ENCODE measurements at places on chromosomes 5 and 9.
A peak's percentile ranks its signal among the peaks of the same experiment; 100 is the strongest.

GRCh38 chr5:14588758-14589543, 7.4 kb downstream of the OTULINL start:
- H3K4me3 ChIP-seq, result no peak overlapping the region
- peaks cover 2% of the 10 kb centered on the region for H3K4me1 ChIP-seq
- no peaks in the 10 kb centered on the region for H3K27me3 ChIP-seq
- no peak overlapping the region for H3K27ac ChIP-seq

DNA sequence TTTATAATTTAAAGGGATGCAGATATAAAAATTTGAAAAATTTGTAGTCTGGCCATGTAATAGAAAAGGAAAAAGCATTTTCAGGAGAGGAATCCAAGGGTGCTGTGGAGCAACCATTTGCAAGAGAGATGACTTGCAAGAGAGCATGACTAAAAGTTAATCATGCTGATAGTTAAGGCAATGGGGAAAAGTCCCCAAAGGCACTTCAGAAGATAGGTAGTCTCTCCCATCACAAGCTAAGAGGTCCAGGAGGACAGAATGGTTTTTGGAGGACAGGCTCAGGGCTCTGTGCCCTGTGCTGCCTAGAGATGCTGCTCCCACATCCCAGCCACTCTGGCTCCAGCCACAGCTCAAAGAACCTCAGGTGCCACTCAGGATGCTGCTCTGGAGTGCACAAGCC, 38.8 kb downstream of the DNAJB5 start:
- no peak overlapping the region for H3K4me3 ChIP-seq
- H3K27ac ChIP-seq, result peak overlapping the region; percentile 75
- no peaks in the 10 kb centered on the region for H3K36me3 ChIP-seq
- DNase-seq, result peak; percentile 37

DNA sequence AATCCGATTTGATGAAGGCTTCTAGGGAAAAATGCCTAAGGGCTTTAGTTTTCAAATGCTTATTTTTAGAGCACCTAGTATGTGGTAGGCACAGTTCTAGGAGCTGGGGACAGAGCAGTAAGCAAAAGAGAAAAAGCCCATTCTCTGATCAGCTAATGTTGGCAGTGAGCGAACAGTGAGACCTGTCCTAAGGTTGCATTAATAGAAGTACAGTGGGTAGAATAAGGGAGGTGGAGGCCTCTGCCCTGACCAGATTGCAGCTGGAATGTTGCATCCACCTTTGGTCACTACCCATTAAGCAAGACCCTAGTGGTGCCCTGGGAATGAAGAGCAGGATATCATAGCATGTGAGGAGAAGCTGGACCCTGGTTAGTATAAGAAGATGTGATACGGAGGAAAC, 20.1 kb downstream of the IL9 start:
- H3K4me3 ChIP-seq, result no peak overlapping the region
- H3K27me3 ChIP-seq, result no peaks in the 10 kb centered on the region
- H3K36me3 ChIP-seq, result no peaks in the 10 kb centered on the region
- H3K4me1 ChIP-seq, result peaks cover 9% of the 10 kb centered on the region
- no peak overlapping the region for H3K27ac ChIP-seq
- no peak for DNase-seq

DNA sequence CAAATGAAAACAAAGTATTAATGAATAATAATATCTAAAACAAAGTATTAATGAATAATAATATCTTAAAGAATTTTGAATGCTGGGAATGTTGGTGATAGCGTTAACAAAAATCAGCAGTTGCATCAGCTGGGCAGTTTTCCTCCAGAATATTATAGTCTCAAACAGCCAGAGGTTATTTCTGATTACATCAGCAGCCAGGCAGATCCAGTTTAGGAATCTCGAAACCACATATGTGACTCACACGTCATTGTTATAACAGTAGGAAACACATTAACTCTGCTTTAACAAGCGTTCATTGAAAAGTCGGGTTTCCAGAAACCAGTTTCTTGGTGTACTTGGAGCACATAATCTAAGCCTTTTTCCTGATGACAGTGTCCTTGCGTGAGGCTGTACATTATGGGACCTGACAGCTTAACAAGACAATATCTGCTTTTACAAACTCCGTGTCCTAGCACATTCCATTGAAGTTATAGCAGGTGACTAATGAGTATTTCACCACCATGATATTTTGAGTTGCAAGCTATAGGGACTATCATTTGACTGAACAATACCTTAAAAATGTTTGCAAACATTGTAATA, 559.5 kb upstream of the KLF4 start:
- DNase-seq, result peak; percentile 56
- no peaks in the 10 kb centered on the region for H3K27me3 ChIP-seq
- no peaks in the 10 kb centered on the region for H3K36me3 ChIP-seq
- H3K4me3 ChIP-seq, result no peak overlapping the region
- H3K4me1 ChIP-seq, result peaks cover 9% of the 10 kb centered on the region

- no peaks in the 10 kb centered on the region for H3K4me1 ChIP-seq
- no peak overlapping the region for H3K27ac ChIP-seq
- H3K4me3 ChIP-seq, result no peak overlapping the region
- no peak for DNase-seq
- H3K36me3 ChIP-seq, result peaks cover 2% of the 10 kb centered on the region
Observed at GRCh38 chr9:134848504-134848903, 32.1 kb upstream of the FCN2 start.

DNA sequence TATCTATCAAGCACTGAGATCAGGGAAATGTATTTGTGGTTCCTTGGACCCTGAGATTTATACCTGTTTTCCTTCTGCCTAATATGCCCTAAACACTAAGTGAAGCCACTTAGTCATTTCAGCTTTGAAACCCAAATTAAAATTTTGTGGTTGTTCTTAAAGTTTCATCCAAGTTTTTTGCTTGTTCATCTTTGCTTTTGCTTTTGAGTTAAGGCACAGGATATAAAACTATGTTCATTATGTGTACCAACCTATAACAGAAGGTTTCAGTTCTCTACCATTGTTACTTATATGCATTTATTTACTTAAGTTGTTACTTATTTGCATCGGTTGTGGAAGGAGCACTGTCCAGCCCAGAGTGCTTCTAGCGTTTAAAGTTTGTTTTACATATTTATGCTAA, 382.3 kb downstream of the PTPRD start:
- no peak for DNase-seq
- H3K27ac ChIP-seq, result no peak overlapping the region
- no peaks in the 10 kb centered on the region for H3K36me3 ChIP-seq
- H3K4me1 ChIP-seq, result no peaks in the 10 kb centered on the region

DNA sequence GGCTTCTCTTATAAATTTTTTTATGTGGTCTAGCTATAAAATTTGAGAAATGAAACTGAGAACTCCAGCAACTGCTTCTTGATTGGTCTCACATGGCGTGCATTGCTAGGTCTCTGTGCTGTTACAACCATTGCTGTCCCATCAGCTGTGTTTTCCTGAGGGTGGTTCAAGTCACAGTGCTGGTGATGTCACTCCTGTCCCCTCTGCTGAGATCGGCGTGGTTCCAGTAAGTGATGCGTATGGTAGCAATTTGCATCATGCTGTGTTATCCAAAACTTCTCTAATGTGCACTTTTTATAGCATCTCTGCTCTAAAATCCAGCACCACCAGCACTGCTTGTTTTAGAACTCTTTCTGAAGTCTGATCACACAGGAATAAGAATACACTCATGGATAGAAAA, 112.6 kb upstream of the ZNF608 start:
- H3K36me3 ChIP-seq, result no peaks in the 10 kb centered on the region
- no peak for DNase-seq
- no peaks in the 10 kb centered on the region for H3K27me3 ChIP-seq
- no peak overlapping the region for H3K4me3 ChIP-seq
- no peak overlapping the region for H3K27ac ChIP-seq

GRCh38 chr5:145975361-145976066, 39.1 kb downstream of the SH3RF2 start:
- H3K4me3 ChIP-seq, result no peak overlapping the region
- H3K27ac ChIP-seq, result no peak overlapping the region
- no peaks in the 10 kb centered on the region for H3K36me3 ChIP-seq
- peaks cover 5% of the 10 kb centered on the region for H3K4me1 ChIP-seq
- peak; percentile 46 for DNase-seq

DNA sequence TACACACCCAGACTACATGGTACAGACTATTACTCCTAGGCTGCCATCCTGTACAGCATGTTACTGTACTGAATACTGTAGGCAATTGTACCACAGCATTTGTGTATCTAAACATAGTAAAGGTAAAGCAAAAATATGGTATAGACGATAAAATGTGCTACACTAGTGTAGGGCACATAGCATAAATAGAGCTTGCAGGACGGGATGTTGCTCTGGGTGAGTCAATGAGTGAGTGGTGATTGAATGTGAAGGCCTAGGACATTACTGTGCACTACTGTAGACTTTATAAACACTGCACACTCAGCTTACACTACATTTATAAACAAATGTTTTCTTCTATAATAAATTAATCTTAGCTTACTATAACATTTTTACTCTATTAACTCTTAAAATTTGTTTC, 25.6 kb downstream of the ANKRD55 start:
- no peaks in the 10 kb centered on the region for H3K27me3 ChIP-seq
- DNase-seq, result no peak
- H3K4me3 ChIP-seq, result no peak overlapping the region
- H3K27ac ChIP-seq, result no peak overlapping the region
- H3K36me3 ChIP-seq, result no peaks in the 10 kb centered on the region

- peak; percentile 32 for DNase-seq
- no peak overlapping the region for H3K27ac ChIP-seq
- H3K27me3 ChIP-seq, result no peaks in the 10 kb centered on the region
- no peaks in the 10 kb centered on the region for H3K36me3 ChIP-seq
- H3K4me1 ChIP-seq, result peaks cover 5% of the 10 kb centered on the region
- H3K4me3 ChIP-seq, result no peak overlapping the region
Observed at GRCh38 chr9:129211686-129212085, 33.6 kb upstream of the IER5L start.

DNA sequence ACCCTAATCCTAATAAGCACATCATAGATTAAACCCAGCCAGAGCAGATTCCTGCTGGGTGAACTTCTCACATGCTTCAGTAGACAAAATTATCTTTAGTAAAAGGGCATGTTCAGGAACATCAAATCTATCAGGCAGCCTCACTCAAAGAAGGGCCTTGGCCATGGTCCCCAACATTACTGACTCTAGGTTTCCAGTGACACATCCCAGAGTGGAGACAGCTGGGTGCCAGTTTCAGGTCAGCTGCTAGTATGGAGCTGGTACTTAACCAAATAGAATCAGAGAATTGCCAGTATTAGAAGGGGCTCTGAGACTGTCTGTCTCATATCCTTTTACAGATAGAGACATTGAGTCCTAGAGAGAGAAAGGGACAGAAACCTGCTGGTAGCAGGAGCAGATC, 44.1 kb upstream of the GALNT10 start:
- no peaks in the 10 kb centered on the region for H3K27me3 ChIP-seq
- no peaks in the 10 kb centered on the region for H3K36me3 ChIP-seq
- H3K4me1 ChIP-seq, result peaks cover 5% of the 10 kb centered on the region
- no peak for DNase-seq
- H3K4me3 ChIP-seq, result no peak overlapping the region

- H3K27me3 ChIP-seq, result no peaks in the 10 kb centered on the region
- DNase-seq, result peak; percentile 82
- H3K36me3 ChIP-seq, result no peaks in the 10 kb centered on the region
- no peak overlapping the region for H3K27ac ChIP-seq
- H3K4me1 ChIP-seq, result peaks cover 2% of the 10 kb centered on the region
- H3K4me3 ChIP-seq, result no peak overlapping the region
Observed at GRCh38 chr5:172144291-172144815, 43.7 kb downstream of the STK10 start.

DNA sequence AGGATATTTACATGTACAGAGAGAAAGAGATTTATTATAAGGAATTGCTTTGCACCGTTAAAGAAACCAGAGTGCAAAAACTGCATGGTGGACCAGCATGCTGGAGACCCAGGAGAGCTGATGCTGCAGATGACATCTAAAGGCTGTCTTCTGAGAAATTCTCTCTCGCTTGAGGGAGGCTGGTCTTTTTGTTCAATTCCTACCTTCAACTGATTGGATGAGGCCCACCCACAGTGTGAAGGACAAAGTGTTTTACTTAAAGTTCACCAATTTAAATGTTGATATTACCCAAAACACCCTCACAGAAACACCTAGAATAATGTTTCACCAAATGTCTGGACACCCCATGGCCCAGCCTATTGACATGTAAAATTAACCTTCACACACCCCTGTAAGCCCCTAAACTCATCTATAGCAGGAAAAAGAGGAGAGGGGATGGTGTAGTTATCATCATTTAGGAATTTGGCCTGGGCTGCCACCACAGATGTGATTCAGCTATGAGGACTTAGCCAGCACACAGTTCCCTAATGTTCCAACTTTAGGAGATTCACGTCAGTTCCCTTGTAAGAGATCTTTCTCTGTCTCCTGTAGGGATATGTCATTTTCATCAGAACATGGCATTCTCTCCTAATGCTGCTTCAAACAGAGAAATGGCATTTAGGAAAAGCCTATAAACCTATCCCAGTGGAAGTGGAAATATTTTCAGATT, 358.2 kb upstream of the TLE4 start:
- no peak overlapping the region for H3K4me3 ChIP-seq
- no peaks in the 10 kb centered on the region for H3K36me3 ChIP-seq
- no peak for DNase-seq
- no peaks in the 10 kb centered on the region for H3K27me3 ChIP-seq

DNA sequence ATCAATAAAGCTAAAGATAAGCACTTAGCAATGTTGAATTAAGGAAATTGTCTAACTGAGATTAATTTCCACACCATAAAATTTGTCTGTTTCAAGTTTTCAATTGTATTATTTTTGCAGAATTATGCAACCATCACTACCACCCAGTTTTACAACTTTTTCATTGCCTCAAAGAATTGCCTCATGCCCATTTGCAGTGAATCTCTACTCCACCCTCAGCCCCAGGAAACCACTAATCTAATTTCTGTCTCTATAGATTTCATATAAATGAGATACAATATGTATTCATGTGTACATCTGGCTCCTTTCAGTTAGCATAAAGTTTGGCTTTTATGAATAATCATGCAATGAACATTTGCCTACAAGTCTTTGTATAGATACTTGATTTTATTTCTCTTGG, 72.9 kb downstream of the PTCD2 start:
- DNase-seq, result no peak
- H3K4me3 ChIP-seq, result no peak overlapping the region
- no peak overlapping the region for H3K27ac ChIP-seq
- H3K27me3 ChIP-seq, result no peaks in the 10 kb centered on the region
- H3K4me1 ChIP-seq, result no peaks in the 10 kb centered on the region

GRCh38 chr9:14347406-14348122, 33.6 kb upstream of the NFIB start:
- peak; percentile 82 for DNase-seq
- H3K27me3 ChIP-seq, result peaks cover 31% of the 10 kb centered on the region
- H3K4me3 ChIP-seq, result peak overlapping the region; percentile 60
- H3K36me3 ChIP-seq, result no peaks in the 10 kb centered on the region

All from mesendoderm (in vitro differentiated cells).